ENCODE measurements at places on chromosomes 3 and 15. TPM values are rescaled to one million over a fixed set of nuclear protein-coding genes. Genes with fewer than 3 reads are reported as not detected.
A peak's percentile ranks its signal among the peaks of the same experiment; 100 is the strongest.

Gene GPR62
- total RNA-seq, result not detected

Gene LRRIQ4
- total RNA-seq, result 0.22 TPM

Gene TMF1
- total RNA-seq, result 41.9 TPM

Gene MIX23
- total RNA-seq, result 133 TPM

Gene GOLGA8G
- not detected for total RNA-seq

Gene LRRK1
- total RNA-seq, result 0.74 TPM

Gene SAMD7
- not detected for total RNA-seq

Gene TTC21A
- total RNA-seq, result 2.0 TPM

Gene FRMD4B
- 77.7 TPM for total RNA-seq

Gene IGSF11
- total RNA-seq, result 0.19 TPM

Gene GP5
- 1.6 TPM for total RNA-seq

Gene CNTN4
- total RNA-seq, result 0.62 TPM

Gene ZNF80
- total RNA-seq, result 0.53 TPM

GRCh38 chr3:83033133-83033532 is 1271.7 kb upstream of the GBE1 start:
- no peaks in the 10 kb centered on the region for H3K27me3 ChIP-seq
- no peak for DNase-seq
- no peak overlapping the region for H3K27ac ChIP-seq
- H3K4me3 ChIP-seq, result no peak overlapping the region
- H3K4me1 ChIP-seq, result no peaks in the 10 kb centered on the region

DNA sequence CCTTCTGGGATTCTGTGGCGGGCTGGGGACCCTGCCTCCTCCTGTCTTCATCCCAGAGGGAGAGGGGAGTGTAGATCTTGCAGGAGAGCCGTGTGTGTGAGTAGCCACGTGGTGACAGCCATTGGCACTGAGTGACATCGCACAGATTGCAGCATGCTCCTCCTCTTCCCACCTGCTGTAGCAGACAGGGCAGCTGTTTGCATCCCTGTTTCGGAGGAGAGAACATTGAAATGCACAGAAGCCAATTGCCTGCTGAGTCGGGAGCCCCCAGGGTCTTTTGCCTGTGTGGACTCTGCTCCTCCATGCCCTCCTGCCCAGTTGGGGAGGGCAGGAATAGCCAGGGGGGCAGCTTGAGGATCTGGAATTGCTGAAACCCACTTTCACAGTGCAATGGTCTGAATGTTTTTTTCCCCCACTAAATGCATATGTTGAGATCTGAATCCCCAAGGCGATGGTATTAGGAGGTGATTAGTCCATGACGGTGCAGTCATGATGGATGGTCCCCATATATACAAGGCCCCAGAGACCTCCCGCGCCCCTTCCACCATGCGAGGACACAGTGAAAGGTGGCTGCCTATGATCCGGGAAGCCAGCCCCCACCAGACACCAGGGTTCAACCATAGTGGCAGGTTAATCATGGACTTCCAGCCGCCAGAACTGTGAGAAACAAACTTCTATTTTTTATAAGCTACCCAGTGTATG is 66.8 kb downstream of the CHRNA7 start:
- no peak for DNase-seq
- H3K4me1 ChIP-seq, result no peaks in the 10 kb centered on the region
- H3K36me3 ChIP-seq, result no peaks in the 10 kb centered on the region
- H3K27me3 ChIP-seq, result no peaks in the 10 kb centered on the region
- no peak overlapping the region for H3K4me3 ChIP-seq

DNA sequence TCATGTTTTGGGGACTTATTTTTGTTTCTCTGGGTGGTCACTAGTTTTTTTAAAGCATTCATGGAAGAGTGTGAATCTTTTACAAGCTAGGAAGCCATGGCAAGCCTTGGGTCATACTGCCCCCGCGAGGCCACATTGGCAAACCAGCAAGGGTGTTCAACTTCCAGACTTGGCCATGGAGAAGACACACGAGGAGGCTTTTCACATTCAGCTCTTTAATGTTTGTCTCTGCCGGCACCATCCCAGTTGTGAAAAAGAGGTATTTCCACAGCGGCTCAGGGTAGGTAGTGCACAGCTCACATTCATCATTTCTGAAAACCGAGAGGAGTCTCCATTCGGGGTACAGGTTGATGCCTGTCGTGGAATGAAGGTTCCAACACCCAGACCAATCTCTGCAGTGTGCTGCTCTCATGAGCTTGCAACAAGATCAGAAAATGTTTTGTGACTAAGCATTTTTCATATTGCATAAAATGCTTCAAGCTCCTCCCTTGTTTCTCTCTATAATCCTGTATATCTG is 7.7 kb downstream of the CCR5 start:
- H3K27me3 ChIP-seq, result peaks cover 30% of the 10 kb centered on the region
- peaks cover 35% of the 10 kb centered on the region for H3K4me1 ChIP-seq
- no peak overlapping the region for H3K27ac ChIP-seq

DNA sequence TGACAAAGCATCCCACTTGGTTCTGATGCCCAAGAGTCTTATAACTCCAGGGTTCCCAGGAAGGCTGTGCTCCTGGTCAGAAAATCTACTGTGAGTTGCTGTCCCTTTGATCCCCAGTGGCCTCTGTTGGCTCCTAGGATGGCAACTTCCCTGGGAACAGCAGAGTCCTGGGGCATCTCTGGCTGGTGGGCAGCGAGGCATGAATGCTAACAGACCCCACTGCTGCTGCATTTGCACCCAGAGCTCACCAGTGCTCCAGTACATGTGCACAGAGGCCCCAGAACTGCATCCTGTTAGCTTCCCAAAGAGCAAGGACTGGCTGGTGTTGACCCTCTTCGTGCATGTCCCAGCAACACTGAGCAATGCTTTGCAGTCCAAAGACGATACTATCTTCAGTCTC is 15.7 kb downstream of the CAV3 start:
- H3K27ac ChIP-seq, result no peak overlapping the region
- H3K36me3 ChIP-seq, result no peaks in the 10 kb centered on the region
- no peak overlapping the region for H3K4me3 ChIP-seq
- DNase-seq, result no peak

- peaks cover 91% of the 10 kb centered on the region for H3K4me1 ChIP-seq
- peak overlapping the region; percentile 58 for H3K4me3 ChIP-seq
- H3K36me3 ChIP-seq, result peaks cover 34% of the 10 kb centered on the region
- no peaks in the 10 kb centered on the region for H3K27me3 ChIP-seq
Observed at GRCh38 chr15:65887565-65887964, 18.3 kb downstream of the RAB11A start.

DNA sequence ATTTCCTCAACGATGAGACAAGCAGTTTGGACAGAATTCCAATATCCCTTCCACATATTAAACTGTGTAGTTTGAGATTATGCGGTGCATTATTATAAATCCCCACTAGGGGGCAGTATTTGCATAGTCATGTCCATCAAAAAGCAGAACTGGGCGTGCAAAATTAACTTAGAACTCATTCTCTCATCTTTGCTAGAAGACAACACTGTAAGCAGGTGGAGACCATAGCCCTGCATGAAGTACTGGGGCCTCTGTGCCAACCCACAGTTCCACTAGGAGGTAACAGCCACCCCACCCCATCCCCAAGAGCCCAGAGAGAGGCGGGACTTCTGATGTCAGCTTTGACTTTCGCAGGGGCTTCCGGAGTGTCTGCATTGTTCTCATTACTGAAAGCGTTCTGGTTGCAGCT is 106.6 kb upstream of the TMC3 start:
- no peaks in the 10 kb centered on the region for H3K4me1 ChIP-seq
- H3K27me3 ChIP-seq, result no peaks in the 10 kb centered on the region
- H3K36me3 ChIP-seq, result no peaks in the 10 kb centered on the region
- no peak overlapping the region for H3K27ac ChIP-seq
- DNase-seq, result no peak

DNA sequence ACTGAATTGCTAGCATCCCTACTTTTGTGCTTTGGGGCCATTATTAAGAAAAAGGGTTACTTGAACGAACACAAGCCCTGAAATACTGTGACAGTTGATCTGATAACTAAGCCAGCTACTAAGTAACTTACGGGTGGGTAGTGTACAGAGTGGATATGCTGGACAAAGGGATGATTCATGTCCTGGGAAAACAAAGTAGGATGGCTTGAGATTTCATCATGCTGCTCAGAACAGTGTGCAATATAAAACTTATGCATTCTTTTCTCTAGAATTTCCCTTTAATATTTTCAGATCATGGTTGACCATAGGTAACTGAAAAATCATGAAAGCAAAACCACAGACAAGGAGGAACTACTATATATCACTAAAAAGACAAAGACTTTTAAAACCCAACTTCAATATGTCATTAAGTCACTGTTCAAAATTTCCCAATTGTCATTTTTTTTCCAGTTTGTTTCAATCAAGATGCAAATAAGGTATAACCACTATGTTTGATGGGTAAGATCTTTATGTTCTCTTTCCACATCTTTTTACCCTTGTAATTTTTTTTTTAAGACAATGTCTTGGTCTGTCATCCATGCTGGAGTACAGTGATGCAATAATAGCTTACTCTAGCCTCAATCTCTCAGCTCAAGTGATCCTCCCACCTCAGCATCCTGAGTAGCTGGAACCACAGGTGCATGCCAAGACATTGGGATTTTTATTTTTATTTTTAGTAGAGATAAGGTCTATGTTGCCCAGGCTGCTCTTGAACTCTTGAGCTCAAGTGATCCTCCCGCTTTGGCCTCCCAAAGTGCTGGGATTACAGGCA is 67.7 kb downstream of the IFT80 start:
- peaks cover 2% of the 10 kb centered on the region for H3K36me3 ChIP-seq
- no peaks in the 10 kb centered on the region for H3K4me1 ChIP-seq
- no peak overlapping the region for H3K27ac ChIP-seq
- H3K4me3 ChIP-seq, result no peak overlapping the region

DNA sequence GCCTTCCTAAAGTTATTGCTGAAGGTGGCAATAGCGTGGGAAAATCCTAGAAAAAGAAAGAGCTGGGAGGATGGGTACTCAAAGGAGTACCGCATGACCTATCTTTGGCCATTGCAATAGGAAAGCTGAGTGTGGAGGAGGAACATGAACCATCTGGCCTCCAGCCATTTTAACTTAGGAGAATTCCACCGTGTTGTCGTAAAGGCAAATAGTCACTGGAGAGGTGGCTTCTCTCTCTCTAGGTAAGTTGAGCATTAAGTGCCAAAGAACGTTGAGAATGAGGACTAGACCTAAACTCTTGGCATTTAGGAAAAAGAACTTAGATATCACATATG is 16.1 kb upstream of the CMTM7 start:
- H3K27ac ChIP-seq, result no peak overlapping the region
- H3K4me3 ChIP-seq, result no peak overlapping the region
- no peak for DNase-seq
- H3K36me3 ChIP-seq, result no peaks in the 10 kb centered on the region

DNA sequence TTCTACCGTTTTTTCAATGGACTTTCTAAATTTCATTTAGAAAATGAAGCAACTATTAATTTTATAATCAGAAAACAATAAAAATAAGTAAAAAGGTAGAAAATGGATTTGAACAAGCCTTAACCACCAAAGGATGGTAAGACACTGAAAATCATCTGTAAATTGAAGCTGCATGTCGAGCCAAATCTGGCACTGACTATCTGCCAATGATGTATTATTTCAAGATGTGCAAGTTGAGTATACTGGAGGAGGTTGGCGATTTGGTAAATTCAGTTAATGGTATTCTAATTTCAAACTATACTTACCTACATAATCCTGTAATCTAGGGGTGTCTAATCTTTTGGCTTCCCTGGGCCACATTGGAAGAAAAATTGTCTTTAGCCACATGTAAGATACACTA is 93.5 kb downstream of the FMN1 start:
- H3K36me3 ChIP-seq, result peaks cover 4% of the 10 kb centered on the region
- no peak for DNase-seq
- H3K27ac ChIP-seq, result no peak overlapping the region
- H3K4me3 ChIP-seq, result no peak overlapping the region

- H3K4me3 ChIP-seq, result no peak overlapping the region
- no peaks in the 10 kb centered on the region for H3K36me3 ChIP-seq
- peaks cover 6% of the 10 kb centered on the region for H3K27me3 ChIP-seq
Observed at GRCh38 chr15:26235864-26236263, 372.7 kb upstream of the ATP10A start.

GRCh38 chr3:128764863-128765262 is 38.9 kb downstream of the RAB7A start:
- H3K36me3 ChIP-seq, result peaks cover 8% of the 10 kb centered on the region
- no peak overlapping the region for H3K4me3 ChIP-seq
- H3K27ac ChIP-seq, result no peak overlapping the region
- peaks cover 79% of the 10 kb centered on the region for H3K4me1 ChIP-seq
- DNase-seq, result no peak

DNA sequence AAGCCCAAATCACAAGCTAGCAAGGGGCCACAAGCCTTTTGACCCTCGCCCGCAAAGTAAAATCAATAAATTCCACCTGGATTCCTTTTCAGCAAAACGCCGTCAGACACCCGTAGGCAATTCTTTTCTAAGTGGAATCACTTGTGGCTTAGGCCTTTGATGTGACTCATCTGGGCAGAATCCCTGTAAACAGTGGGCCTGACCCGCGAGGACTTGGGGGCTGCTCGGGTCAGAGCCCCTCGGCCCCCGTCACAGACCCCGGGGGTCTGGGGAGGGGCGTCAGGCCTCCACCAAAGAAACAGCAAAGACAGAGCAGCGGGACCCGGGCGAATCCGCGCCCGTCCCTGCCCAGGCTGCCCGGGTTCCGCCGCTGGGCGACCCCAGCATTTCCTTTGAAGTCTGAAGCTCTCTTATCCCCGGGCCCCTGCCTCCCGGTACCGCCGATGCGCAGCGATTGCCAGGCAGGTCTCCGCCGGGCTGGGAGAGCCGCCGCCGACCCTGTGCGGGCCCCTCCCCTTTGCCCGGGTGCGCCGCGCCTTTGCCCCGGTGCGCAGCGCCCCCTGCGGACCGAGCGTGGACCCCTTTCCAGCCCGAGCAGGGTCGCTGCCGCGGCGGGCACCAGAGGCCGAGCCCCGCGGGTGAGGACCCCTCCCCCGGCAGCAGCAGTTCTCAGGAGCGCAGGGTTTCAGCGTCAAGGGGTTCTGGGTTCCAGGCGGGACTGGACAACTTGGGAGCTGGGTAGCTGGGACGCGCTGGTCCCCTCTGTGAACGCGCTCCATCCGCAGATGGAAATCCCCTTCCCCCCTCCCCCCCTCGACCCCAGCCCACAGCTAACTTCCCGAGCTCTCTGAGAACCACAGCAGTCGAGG is 178.3 kb downstream of the UACA start:
- H3K27ac ChIP-seq, result no peak overlapping the region
- peak overlapping the region; percentile 76 for H3K4me3 ChIP-seq
- H3K27me3 ChIP-seq, result peaks cover 34% of the 10 kb centered on the region
- peaks cover 18% of the 10 kb centered on the region for H3K4me1 ChIP-seq

- H3K36me3 ChIP-seq, result no peaks in the 10 kb centered on the region
- H3K27me3 ChIP-seq, result no peaks in the 10 kb centered on the region
- peak overlapping the region; percentile 94 for H3K4me3 ChIP-seq
- H3K27ac ChIP-seq, result peak overlapping the region; percentile 95
- no peak for DNase-seq
Observed at GRCh38 chr3:51538115-51538458, 432 bp upstream of the RAD54L2 start.

GRCh38 chr3:40844896-40845295 is 320.1 kb downstream of the ZNF621 start:
- H3K27ac ChIP-seq, result no peak overlapping the region
- H3K4me1 ChIP-seq, result no peaks in the 10 kb centered on the region
- no peak for DNase-seq
- no peaks in the 10 kb centered on the region for H3K36me3 ChIP-seq
- H3K4me3 ChIP-seq, result no peak overlapping the region

- DNase-seq, result no peak
- no peaks in the 10 kb centered on the region for H3K27me3 ChIP-seq
- H3K4me1 ChIP-seq, result peaks cover 1% of the 10 kb centered on the region
- H3K36me3 ChIP-seq, result no peaks in the 10 kb centered on the region
- no peak overlapping the region for H3K27ac ChIP-seq
- no peak overlapping the region for H3K4me3 ChIP-seq
Observed at GRCh38 chr3:25455441-25456132, 27.5 kb downstream of the RARB start.

All from activated T-cell treated with anti-CD3 and anti-CD28 coated beads, Interleukin-2, amount 50 U/mL, for 72 hours (primary cell).